ENCODE measurements at places on chromosomes 2 and 18.

GRCh38 chr2:175620106-175620505 is 382.0 kb downstream of the LNPK start:
- no peak for DNase-seq

- no peak for DNase-seq
Measured at GRCh38 chr2:212919238-212919637, 232.2 kb downstream of the IKZF2 start.

DNA sequence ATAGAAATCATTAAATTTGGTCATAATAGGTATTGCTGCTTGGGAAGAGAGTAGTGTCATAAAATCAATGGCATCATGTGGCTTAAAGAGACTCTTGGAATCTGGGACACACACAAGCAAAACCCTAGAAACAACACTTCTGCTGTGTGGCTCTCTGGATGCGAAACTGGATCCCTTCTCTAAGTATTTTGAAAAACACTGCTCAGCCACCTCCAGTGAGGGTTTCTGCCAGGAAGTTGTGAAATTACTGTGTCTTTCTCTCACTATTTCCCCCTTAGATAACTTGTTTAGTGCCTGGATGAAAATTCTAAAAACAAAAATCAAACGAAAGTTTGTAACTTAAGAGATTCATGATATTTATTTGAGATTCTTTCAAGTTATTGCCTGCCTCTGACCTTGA is 163.8 kb downstream of the RHBDD1 start:
- no peak for DNase-seq

DNA sequence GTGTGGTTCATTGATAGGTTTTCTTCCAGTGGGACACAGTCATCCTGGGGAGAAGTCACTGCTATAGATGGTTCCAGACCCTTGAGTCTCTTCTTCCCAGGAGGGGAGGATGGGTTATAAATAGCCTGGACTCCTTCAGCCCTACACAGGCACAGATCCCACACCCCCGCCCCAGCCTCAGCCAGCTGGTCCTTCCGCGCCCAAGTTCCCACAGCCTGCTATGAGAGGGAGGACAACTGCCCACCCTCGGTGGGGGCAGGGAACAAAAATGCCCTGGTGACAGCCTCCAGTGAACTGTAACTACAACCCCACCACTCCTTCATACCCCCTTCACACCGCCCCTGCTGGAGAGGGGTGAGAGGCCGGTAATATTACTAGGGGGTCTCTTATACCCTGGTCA is 3.2 kb downstream of the ZBTB7C start:
- DNase-seq, result no peak

DNA sequence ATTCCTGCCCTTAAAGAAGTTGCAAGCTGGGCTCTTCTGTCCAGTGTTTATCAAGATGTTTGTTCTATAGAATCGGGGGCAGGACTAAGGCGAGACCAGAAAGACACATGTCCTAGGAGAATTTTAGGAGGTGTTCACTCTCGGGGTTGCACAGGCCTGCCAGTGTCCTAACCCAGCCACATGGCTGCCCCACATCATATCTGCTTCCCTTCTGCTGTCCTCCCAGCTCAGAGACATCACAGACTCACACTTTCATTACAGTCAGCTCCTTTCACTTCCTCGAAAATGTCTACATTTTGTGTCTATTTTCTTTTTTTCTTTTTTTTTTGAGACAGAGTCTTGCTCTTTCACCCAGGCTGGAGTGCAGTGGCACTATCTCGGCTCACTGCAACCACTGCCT is 10.7 kb upstream of the MRO start:
- no peak for DNase-seq

DNA sequence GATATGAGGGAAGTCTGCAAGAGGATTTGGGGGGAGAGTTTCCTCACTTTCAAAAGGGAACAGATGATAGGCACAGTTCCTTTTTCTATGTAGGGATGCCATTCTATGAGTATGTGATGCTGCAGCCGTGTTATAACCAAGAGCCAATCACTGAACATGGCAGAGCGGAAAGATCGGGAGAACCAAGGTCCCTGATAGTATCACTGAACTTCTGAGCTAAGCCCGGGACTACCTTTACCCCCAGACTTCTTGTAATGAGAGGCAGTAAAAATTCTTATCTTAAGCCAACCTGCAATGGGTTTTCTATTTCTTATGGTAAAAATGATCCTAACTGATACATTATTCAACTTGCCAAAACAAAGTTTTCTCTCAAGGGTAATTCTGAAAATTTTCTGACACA is 21.6 kb upstream of the SLC1A4 start:
- no peak for DNase-seq

- DNase-seq, result no peak
Measured at GRCh38 chr2:118065921-118066511, 22.3 kb upstream of the INSIG2 start.

- DNase-seq, result no peak
Measured at GRCh38 chr2:200746301-200746700, 65.4 kb upstream of the BZW1 start.

- no peak for DNase-seq
Measured at GRCh38 chr2:144426355-144426754, 93.6 kb downstream of the ZEB2 start.

DNA sequence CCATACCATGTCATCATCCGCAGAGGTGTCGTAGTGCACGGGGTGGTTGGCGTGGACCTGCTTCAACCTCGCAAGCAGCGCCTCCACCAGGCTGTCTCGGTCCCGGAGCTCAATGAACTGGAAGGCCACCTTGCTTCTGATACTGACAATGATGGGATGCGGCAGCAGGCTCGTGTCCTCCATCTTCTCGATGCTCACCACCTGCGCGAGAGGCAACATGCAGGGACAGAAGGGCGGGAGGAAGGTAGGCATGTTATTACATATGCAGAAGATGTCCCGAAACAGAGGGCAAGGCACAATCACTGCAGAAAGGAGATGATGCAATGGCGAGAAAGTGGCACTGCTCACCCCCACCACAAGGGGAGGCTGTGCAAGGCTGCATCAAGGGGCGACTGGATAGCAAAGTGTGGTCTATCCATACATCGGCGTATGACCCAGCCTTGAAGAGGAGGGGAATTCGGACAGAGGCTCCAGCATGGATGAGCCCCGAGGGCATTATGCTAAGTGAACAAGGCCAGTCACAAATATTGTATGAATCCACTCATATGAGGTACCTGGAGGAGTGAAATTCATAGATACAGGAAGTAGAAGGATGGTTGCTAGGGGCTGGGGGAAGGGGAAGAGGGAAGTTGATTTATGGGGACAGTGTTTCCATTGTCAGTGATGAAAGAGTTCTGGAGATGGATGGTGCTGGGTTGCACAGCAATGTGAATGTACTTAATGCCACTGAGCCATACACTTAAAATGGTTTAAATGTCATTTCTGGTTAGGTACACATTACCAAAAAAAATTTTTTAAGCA is 36.6 kb downstream of the RPL31 start:
- no peak for DNase-seq

GRCh38 chr2:237878-238277 is 26.0 kb downstream of the SH3YL1 start:
- DNase-seq, result no peak

DNA sequence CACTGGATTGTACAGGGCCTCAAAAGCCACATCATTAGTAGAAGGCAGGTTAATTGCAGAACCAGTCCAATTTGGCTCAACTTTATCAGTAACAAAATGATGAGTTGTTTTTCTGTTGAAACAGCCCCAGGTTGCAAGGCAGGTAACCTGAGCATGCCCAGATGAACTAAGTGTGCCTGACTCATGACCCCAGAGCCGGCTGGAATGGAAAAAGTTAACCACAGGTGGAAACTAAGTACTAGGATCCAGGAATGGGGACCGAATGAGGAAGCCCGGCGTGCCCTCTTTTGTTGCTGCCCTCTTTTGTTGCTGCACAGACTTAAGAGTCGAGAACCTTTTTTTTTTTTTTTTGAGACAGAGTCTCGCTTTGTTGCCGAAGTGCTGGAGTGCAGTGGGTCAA is 79.5 kb upstream of the YWHAQ start:
- DNase-seq, result no peak

DNA sequence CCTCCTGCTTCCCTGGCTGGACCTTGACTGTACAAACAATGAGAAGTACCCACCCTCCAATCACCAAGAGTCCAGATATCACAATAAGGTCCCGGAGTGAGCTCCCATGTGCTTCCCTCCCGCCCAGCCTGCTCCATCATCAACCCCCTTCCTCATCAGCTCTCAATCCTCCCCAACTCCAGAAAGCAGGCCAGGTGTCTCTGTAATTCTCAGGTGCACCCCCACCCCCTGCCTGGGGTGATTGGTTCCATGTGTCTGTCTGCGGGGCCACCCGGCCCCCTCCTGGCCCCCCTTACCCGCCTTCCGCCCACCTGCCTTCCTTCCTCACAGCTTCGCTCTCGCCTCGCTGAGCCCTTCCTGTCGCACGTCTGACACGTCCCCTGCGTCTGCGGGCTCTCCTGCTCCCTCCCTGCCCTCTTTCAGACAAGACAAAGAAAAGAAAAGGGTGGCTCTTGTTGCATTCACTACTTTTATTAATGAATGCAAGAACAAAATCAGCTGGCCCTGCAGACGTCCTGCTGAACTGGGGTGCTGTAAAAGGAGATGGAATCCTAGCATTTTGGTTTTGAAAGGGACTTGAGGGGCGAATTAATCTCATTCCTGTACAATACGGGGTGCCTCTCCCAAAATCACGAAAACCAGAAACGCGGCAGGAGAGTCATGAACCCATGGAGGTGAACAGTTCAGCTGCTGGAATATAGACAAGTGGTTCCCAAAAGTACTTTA is 26.5 kb upstream of the IGFBP2 start:
- DNase-seq, result no peak

DNA sequence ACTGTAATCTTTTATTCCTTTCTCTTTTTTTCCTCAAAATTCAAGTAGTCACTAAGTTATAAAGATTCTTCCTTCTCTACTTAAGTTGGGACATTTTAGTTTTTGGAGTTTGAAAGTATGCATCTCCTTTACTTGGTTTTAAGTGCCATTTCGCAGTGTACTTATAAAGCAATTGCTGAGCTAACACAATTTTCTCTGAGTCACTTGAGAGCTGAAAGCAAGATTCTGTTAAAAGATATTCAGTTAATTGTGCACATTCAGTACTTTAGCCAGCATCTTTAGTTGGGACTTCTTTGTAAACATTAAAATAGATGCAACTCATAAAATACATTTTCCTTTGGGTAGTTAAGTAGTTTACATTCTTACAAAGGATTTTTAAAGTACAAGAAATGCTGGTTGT is 136.0 kb downstream of the GFPT1 start:
- no peak for DNase-seq

DNA sequence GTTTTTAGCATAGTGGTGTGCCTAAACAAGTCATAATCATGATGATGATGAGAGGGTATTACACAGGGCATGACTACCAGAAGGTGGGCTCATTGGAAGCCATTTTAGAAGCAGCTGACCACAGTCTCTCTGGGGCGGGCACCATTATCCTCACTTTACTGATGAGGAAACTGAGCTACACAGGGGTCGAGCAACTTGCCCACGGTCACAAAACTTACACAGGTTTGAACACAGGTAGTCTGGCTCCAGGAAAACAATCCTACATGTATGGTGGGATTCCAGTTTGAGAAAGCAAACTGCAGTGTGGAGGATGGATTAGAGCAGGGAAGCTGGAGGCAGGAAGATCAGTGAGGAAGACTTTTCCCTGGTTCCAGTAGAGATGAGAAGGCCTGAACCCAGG is 6.2 kb downstream of the RHOB start:
- DNase-seq, result no peak

GRCh38 chr2:10004401-10004800 is 38.9 kb upstream of the KLF11 start:
- DNase-seq, result no peak

- DNase-seq, result no peak
Measured at GRCh38 chr2:31107591-31108300, 30.5 kb downstream of the GALNT14 start.

GRCh38 chr2:149490296-149490695 is 97.3 kb downstream of the MMADHC start:
- DNase-seq, result peak; percentile 19

GRCh38 chr18:54765636-54766375 is 62.5 kb upstream of the RAB27B start:
- DNase-seq, result no peak

- DNase-seq, result no peak
Measured at GRCh38 chr2:71678874-71679273, 225.5 kb downstream of the DYSF start.

GRCh38 chr2:191693778-191694177 is 15.8 kb downstream of the NABP1 start:
- no peak for DNase-seq

DNA sequence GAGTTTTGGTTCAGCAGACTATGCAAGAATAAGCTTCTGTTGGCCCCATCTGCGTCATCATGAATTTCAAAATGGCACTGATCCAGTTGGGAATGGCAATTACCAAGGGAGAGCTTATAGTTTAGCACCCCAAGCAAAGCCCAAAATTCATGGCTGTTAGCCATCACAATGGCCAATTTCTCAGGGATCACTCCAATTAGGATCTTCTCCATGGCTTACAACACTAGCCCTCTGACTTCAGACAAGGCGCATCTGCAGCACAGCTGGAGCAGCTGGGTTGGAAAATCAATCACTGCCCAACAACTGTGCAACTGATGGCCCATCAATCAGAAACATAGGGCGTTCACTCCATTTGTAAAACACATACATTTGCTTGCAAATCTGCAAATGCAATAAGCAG is 273.6 kb downstream of the SRBD1 start:
- no peak for DNase-seq

DNA sequence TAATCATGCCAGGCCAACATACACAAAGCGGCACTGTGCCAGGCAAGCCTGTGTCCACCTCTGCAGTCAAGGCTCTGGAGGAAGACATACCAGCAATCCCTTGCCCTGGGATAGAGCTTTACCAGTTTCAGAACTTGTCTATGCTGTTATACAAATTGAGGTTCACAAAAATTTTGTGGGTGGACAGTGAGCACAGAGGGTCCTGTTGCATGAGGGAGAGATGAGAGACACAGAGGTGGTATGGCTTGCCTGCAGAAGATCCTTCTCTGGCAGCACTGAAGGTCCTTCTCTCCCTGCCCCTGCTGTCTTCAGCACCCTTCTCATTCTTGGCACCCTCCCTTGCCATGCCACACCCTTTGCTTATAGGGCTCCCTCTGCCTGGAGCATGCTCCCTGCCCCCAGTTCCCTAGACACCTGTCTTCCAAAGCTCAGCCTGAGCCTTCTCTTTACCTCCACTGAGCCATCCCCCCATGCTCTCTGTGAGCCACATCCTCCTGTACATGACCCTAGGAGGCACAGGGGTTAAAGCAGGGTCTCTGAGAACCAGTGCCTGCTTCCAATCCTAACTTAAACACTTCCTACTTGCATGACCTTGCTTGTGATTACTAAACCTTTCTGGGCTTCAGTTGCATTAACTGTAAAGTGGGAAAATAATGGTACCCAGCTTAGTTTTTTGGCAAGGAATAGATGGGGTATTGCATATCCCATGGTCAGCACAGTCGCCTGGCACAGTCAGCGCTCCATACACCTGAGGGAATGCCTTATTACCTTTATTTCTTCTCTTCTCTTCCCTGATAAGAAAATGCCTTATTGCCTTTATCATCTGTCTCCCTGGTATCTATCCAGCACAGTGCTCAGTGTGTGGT is 857 bp downstream of the FABP1 start:
- no peak for DNase-seq

DNA sequence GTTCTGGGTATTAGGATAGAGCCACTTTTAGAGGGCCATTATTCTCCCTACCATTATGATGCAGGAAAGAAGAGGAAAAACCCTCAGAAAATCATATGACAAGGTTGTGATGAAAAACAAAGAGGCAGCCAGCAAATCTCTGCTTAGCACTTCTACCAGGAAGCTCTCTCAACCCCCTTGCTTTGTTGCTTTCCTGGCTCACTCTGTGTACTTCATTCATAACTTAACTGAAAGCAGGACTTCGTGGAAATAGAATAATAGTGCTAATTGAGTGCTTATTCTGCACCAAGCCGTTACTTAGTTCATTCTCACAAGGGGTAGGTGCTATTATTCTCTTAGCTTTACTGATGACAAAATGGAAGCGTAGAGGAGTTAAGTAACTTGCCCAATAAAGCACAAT is 354.1 kb downstream of the HRH4 start:
- no peak for DNase-seq

Data from AG09319 (cell line).